ENCODE measurements at places on chromosomes 6 and 20.

DNA sequence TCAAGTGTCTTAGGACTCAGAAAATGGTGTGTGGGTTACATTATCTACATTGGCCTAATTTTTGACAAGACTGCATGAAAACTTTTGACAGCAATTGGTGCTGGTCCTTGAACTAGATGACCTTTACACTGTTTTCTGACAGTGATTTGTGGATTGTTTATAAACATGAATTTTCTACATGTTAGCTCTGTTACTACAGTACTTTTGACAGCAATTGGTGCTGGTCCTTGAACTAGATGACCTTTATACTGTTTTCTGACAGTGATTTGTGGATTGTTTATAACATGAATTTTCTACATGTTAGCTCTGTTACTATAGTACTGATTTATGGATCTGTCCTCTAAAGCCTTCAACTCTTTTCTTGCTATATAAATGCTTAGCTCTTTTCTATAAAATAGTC, 16.7 kb downstream of the KCTD20 start:
- no peak for DNase-seq

- DNase-seq = no peak
Measured at GRCh38 chr6:14762077-14762476, 483.8 kb upstream of the JARID2 start.

DNA sequence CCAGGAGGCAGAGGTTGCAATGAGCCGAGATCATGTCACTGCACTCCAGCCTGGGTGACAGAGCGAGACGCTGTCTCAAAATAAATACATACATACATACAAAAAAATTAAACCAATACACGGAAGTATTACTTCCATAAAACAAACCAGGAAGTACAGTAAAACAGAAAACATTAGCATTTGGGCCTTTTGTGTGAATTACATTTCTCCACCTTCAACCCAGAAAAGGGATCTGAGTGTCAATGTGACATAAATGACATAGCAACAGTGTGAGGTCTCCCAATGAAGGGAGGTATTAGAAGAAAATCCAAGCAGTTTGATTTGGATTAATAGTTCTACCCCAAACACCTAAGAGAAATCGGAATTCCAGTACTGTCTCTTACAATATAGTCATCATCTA, 10.1 kb downstream of the CSNK2A1 start:
- DNase-seq = no peak

DNA sequence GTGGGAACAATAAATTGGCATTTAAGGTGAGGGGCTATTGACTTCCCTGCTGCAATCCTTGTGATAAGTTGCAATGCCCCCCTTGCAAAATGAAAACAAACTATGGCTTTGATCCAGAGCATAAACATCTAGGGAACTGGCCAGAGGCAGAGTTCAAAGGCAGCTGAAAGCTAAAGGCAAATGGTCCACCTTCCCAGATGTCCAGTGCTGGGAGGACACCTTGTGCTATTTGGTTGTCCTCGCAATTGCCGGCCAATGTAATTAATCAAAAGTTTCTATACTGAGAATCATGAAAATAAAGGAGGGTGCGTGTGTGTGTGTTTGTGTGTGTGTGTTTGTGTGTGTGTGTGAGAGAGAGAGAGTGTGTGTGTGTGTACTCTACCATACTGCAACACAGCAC, 337.4 kb downstream of the CBLN4 start:
- no peak for DNase-seq

- no peak for DNase-seq
Measured at GRCh38 chr6:42969934-42970333, 9.0 kb downstream of the PEX6 start.

DNA sequence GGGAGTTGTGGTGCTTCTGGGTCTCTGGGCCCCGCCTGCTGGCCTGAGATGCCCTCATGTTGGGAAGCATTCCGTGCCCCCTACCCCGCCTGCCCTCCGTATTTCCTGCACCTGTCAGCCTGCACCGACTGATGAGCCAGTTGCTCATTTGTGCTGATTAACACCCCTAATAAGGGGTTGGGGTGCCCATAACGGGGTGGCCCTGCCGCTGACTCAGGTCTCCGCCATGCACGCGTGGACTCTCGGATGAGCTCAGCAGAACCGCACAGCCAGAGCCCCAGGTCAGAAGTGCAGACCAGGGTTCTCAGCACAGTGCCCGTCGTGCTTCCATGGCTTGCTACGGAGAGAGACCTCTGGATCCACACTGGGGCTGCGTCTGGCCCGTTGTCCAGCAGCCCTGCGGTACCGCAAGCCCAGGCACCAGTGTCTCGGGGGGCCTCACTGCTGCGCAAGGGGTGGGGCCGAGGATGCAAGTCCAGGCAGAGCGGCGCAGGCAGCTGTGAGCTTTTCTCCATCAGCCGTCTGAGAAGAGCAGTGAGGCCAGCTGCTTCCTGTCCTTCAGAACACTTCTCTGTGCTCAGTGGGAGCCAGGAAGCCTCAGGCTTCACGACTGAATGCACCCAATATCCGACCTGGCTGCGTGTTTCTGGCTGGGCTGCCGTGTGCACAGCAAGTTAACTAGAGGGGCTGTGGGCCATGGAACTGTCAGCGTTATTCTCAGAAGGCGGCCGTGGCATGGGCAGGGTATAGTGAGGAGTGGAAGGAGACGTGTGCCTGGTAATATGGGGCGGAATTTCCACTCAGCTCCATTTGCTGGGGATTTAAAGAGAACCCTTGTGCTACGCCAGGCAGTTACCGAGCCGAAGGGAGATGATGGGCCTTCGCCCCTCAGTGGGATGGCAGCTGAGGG, 18.6 kb downstream of the MTG2 start:
- no peak for DNase-seq

- no peak for DNase-seq
Measured at GRCh38 chr6:135583256-135583761, 85.8 kb upstream of the AHI1 start.

DNA sequence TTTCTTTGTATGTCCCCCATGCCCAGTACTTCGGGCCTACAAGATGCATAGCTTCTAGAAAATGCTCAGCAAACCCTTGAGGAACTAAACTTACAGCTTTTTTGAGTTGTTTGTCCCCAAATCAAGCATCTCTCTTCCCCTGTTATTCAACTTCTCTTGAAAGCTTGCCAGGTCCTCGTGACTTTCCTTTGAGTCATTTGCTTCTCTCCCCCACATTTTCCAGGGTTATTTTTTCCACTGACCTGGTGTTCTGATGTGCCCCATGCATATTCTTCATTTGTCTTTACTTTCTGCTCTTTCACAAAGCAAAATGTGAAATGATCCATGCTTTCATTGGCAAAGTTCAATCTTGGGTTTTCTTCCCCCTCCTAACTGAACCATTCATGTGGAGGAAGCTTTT, 204.8 kb downstream of the TFAP2A start:
- no peak for DNase-seq

DNA sequence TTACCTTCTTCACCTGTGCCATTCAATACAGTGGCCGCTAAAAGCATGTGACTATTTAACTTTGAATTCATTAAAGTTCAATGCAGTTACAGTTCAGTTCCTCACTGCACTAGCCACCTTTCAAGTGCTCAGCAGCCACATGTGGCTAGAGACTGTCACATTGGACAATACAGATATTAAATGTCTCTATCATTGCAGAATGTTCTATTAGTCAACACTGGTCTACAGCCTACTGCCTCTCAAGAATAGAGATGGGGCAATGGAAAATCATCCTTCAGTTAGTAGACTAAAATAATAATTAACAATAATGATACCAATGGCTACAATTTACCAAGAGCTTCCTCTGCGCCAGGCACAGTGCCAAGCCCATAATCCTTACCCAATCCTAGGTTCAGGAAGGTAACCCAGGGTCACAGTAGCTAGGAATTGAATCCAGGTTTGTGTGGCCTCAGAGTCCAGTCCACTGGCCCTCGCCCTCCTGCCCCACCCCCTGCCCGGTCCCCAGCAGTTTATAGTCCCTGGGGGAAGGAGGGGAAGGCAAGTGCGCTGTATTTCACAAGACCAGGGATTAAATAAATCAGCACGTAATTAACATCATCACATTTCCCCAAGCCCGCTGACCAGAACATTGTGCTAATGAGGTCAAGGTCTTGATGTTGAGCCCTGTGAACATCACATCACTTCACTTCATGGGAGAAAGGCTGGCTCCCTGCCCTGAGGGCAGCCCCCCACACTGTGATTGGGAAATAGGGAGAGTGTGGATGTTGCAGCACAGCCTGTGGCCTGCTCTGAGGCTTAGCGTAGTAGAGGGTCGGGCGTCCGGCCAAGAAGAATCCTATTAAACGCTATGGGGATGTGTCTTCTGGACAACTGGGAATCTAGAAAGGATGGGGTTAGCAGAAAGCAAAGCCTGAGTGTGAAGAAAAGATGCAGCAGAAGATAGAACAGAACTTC, 147.2 kb downstream of the VEGFA start:
- no peak for DNase-seq

- DNase-seq = no peak
Measured at GRCh38 chr6:144653885-144654505, 368.9 kb downstream of the UTRN start.

DNA sequence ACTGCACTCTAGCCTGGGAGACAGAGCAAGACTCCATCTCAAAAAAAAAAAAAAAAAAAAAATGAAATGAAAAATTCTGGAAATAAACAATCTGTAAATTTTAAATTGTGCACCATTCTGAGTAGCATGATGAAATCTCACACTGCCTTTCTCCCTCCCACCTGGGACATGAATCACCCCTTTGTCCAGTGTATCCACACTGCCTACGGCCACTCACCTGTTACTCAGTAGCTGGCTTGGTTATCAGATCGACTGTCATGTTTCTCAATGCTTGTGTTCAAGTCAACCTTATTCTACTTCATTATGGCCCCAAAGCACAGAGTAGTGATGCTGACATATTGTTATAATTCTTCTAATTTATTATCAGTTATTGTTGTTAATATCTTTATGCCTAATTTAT, 58.7 kb upstream of the MTHFD1L start:
- no peak for DNase-seq

DNA sequence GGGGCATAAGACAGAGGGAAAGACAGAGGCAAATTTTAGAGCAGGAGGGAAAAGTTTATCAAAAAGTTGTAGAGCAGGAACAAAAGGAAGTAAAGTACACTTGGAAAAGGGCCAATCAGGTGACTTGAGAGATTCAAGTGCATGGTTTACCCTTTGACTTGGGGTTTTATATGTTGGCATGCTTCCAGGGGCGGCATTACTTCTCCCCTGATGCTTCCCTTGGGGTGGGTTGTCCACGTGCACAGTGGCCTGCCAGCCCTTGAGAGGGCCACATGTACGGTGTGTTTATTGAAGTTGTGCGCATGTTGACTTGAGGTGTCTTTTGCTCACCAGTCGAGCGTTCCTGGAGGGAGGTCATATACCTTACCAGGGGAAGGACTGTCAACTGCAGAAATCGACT, 259.5 kb upstream of the JARID2 start:
- DNase-seq = no peak

GRCh38 chr6:12356983-12357972, 67.1 kb downstream of the EDN1 start:
- DNase-seq = no peak

GRCh38 chr20:63518351-63518861, 2.2 kb upstream of the PPDPF start:
- no peak for DNase-seq

DNA sequence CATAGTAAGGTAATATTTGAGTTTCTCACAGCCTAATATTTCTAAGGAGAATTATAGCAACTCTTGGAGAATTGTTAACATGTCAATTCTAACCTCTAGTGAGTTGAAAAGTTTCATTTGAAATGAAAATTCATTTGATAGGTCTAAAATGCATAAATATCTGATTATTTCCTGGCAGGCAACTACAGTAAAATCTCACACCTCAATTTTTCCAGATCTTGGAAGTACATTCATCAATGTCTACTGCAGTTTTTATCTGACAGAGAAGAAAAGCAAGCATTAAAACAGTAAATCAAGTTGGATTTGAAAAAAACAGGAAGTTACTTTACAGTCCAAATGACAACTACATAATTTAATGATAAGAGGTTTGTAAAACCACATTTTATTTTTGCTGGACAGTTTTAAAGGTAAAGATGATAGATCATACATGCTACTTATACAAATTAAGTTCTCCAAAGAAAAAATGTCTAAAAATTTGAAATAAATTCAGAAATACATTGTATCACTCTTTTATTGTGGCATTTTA, 631.3 kb downstream of the EYS start:
- DNase-seq = no peak

DNA sequence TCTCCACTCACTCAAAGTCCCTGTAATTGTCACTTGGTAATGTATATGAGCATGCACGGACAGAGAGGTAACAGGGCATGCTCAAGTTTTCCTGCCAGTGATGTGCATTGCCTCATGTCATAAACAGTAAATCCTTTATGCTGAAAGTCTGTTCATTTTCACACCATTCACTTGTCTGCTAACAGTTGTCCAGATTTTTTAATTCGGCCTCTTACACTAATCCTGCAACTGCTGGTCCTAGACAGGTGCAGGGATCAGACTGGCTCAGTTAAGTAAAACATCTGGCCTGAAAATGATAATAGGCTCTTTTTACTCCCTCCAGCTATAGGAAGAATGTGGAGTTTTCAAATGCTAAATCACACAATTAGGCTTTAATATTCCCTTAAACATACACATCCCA, 185.4 kb upstream of the VGLL2 start:
- DNase-seq = no peak

GRCh38 chr6:90764001-90764400, 177.1 kb upstream of the MAP3K7 start:
- DNase-seq = no peak

DNA sequence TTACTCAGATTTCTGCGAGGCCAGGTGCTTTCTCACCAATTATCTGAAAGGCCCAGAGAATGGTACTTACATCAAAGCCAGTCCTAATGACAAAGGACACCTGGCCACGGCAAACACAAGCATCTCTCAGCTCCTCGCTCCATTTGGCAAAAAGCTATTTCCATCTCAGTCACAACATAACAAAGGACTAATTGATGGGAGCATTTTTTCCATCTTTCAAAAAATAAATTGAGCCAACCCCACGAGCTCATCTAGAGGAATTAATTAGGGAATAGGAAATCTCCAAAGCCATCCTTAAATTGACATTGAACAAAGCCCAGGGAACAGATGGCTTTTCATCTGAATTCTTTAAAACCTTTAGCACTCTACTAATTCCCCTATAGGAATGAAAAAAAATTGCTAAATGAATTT, 236.7 kb downstream of the HAO1 start:
- DNase-seq = no peak

GRCh38 chr6:93468291-93468690, 48.9 kb upstream of the EPHA7 start:
- no peak for DNase-seq

DNA sequence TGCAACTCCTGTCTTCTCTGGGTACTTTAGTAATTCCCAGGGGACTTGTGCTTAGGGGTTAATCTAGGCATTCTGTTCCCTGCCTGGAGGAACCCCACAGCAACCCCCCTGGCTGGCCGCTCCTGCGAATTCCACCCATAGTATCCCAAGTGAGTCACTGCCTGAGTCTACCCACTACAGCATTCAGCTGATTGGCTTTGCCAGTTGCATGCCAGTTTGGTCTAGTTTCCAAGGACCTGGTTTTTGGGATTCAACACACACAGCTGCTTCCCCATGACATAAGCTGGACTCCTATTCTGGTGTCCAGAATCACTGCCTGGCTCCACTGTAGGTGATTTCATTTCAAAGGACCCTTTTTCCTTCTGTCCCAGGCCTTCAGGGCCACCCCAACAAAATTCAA, 40.3 kb downstream of the PLCG1 start:
- peak; percentile 75 for DNase-seq

- no peak for DNase-seq
Measured at GRCh38 chr6:41199552-41200246, 1.2 kb downstream of the TREML2 start.
